Activated CD8-positive, alpha-beta memory T cell treated with anti-CD3 and anti-CD28 coated beads, Interleukin-2, amount 10 ng/mL, durations not matched to agents 7 days and 5 days (primary cell): ENCODE measurements at places on chromosomes 6 and 20.

DNA sequence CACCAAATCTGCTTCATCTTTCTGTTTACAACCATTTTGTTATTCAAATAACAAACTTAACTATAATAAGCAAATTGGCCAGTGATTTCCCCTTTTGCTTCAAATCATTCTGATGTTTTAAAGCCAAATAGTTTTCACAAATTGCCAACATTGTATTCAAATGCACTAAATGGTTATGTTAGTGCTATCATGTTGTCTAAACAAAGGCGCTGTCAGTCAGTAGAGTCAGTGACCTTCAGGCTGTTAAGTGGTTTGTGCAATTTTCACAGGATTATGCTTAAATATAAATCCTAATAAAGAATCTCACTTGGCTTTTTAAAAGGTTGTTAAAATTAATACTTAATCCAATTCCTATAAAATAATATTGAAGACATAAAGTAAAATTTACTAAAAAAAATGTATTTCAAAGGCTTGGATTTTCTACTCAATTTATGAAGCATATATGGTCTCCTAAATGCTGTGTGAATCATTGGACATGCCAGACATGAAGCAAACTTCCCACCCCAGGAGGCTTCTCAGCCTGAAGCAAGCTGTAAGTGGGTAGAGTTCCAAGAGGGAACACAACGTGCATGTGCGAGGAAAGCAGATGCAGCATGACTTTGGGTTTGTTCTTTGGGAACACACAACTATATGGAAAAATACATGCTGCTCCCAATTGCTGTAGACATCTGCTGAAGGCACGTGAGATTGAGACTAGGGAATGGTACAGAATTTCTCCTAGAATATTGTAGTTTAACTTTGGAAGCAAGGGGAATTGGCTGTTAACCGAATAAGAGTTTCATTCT, 54.9 kb downstream of the RSPO3 start:
- DNase-seq: no peak

GRCh38 chr6:139150920-139151319, 16.0 kb downstream of the HECA start:
- no peak for DNase-seq

- no peak for DNase-seq
These were observed 1.3 kb downstream of the NUP153 start for GRCh38 chr6:17705428-17705777.

GRCh38 chr20:31933698-31934097, 18.1 kb downstream of the PDRG1 start:
- no peak for DNase-seq

DNA sequence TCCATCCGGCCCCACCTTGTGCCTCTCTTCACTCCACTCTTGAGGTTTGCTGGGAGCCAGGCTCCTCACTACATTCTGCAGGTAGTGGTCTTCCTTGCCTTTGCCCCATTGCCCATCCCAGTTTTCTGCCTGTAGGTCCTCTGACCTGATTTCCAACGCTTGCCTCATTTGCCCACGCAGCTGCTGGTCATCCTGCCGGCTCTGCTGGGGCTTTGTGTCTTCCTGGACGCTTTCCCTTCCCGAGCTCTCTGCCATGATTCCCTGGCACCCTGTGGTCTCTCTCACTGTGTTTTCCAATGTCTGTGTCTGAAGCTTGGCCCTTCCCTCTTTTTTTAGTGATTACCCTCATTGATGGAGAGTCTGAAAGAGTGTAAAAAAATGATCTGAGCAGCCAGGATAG, 451.6 kb downstream of the UTRN start:
- DNase-seq: no peak

- DNase-seq: peak; percentile 88
These were observed 107.3 kb downstream of the IRF4 start for GRCh38 chr6:498795-499231.

DNA sequence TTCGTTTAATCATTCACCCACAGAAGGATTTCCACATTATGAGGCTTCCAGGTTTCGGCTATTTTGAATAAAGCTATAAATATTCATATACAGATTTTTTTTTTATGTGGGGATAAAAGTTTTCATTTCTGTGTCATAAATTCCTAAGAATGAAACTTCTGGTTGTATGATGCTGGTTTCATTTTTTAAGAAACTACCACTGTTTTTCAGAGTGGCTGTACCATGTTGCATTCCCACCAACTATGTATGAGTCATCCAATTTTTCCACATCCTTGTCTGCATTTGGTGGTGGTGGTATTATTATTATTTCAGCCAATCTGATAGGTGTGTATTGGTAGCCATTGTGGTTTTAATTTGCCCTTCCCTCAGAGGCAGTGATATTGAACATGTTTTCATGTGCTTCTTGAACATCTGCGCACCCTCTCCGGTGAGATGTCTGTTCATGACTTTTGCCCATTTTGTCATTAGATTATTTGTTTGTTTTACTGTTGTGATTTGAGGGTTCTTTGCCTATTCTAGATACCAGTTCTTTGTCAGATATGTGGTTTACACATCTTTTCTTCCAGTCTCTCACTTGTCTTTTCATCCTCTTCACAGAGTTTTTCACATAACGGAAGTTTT, 75.5 kb downstream of the DOK5 start:
- no peak for DNase-seq

DNA sequence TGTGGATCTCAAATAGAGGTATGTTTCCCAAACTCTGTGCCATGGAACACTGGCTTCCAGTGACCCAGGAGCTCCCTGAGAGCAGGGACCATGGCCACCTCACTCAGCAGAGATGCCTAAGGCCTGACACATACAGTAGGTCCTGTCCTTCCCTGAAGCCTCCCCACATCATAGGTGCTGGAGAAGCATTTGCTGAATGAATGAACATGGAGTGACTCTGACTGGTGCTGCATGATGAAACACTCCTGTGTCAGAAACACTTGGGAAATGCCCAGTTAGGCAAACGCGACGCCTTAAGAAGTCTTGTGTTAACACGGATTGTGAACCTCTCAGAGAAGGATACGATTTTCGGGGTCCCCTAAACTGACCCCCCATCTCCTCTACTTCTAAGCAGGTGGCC, 14.3 kb downstream of the SLA2 start:
- no peak for DNase-seq

DNA sequence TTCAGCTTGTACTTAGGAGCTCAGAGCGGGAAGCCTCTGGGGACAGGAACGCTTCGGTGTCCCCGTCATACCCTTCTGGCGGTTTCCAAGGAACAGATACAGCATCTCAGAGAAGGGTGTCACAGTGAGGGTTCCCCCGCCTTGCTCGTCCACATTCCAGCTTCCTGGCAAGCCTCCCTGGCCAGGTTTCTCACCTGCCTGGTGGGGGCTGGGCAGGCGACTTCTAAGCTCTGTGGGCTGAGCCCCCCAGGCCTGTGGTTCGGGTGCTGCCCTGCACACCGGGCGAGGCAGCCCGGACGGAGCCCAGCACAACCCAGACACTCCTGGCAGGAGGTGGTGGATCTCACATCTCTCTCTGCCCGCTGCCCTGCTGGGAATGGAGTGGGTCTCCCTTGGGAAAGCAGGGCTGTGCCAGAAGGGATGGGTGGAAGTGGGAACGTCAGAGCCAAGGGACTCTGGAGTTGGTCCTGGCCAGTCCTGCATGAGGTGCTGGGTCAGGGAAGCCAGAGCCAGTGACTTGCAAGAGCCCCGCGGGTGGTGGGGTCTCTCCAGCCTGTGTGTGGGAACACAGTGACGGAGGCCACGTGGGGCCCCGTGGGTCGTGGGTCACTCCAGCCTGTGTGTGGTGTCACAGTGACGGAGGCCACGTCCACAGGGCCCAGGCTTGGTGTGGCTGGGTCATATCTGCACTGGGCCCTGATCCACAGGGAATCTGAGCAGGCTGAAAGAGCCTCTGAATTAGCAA, 47.7 kb upstream of the SMOC2 start:
- no peak for DNase-seq

DNA sequence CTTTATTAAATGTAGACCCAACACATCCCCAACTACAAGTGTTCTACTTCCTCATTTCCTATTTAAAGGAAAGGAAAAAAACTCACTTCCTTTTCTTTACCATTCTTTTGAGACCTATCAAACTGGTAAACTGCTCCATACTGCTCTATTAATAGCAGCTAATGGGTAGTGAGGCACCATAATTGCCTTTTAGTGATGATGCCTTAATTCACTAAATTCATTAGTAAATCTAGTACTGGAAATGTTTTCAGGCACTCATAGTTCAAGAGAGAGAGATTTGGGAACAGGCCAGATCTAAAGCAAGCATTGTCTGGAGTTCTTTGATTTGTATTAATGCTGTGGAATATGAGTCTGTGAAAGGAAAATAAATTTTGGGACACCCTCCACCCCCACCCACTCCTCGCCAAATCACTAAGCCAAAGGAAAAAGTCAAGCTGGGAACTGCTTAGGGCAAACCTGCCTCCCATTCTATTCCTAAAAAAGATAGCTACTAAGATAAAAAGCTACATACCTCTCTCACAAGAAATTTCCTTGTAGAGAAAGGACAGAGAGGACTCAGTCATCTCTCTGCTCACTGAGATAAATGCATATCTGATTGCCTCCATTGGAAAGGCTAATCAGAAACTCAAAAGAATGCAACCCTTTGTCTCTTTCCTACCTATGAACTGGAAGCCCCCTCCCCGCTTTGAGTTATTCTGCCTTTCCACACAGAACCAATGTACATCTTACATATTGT, 13.6 kb upstream of the IBTK start:
- no peak for DNase-seq

DNA sequence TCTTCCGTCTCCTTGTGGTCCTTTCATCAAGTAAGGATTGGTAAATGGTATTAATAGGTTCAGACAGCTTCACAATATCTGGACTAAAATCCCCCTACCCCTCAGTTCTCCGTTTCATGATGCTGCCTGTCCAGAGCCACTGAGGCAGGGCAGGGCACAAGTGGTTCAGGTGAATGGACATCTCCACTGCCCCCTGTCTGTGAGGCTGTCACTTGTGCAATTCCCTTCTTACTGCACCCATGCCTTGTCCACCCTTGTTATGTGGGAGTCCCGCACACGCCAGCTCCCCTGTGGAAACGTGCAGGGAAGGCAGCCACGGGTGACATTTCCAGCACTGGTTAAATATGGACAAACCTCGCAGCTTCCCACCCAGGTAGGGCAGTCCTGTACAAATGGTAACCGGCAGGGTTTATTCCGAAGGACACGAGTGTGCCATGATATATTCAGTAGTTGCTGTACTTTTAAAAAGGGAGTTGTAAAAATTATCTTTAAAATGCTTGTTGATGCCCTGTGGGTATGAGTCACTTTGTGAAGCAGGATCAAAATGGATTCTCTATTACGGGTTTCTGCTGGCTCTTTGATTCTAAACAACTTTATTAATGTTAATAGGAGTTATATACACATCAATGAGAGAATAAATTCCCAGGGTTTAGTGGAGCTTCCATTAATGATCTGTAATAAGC, 73.5 kb downstream of the FYN start:
- DNase-seq: no peak

- no peak for DNase-seq
These were observed 25.9 kb upstream of the AIG1 start for GRCh38 chr6:143034689-143035334.

DNA sequence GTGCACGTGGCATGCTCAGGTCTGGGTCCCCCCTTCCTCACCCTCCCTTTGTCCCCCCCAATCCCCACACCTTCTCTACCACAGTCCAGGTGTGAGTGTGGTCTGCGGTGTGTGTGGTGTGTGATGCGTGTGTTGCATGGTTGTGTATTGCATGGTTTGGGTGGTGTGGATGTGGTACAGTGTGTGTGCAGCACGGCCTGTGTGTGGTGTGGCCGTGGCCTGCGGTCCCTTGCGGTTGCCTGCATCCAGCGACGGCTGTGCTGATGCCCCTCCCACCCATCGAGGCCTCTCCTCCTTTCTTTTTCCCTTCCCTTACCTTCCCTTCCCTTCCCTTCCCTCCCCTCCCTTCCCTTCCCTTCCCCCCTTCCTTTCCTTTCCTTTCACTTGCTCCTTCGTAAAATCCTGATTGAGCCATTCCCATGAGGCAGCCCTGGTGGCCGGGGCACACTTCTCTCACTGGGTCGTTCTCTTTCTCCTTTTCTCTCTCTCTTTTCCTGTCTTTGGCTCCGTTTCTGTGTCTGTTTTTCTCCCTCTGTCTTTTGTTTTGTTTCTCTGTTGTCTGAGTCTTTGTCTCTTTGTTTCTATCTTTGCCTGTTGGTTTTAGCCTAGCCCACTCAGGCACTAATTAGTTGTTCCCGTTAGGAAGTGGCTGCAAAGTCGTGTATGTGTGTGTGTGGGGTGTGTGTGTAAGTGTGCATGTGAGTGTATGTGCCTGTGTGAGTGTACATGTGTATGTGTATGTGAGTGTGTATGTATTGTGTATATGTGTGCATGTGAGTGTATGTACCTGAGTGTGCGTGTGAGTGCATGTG, 65.7 kb downstream of the SRC start:
- peak; percentile 59 for DNase-seq

DNA sequence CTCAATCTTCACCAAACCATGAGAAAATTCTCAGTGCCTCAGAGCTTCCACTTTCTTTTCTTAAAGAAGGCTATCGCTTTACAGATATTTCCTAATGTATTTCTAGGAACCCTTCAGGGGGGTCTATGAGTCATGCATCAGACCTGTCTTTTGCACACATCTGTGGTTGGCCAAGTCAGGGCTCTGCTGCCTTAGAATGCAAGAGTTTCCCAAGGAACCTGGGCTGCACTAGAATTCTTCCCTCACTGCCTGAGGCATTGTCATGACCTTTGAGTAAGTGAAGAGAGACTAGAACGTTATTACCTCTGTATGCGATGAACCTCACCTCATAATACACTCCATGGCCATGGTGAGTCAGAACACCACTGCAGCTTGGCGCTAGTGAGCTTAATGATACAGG, 365.0 kb upstream of the ID4 start:
- no peak for DNase-seq
